Neural crest cell (in vitro differentiated cells): ENCODE measurements at places on chromosomes 11 and 22. TPM values are rescaled to one million over a fixed set of nuclear protein-coding genes. Genes with fewer than 3 reads are reported as not detected.

DNA sequence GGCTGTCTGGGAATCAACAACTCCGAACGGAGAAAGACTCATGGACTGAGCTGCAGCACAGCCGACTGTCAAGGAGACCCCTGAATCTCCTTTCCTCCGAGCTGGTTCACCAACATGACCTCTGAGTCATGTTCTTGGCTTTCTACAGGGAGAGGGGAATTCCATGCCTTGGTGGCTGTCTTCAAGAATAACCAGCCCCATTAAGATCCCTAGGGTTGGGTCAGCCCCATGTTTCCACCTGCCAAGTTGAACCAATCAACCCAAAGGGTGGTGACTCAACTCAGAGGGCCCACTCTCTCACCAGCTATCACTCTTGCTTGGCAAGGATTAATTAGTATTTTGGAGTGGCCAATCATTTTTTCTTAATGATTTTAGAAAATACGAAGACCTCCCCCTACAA lies 28.3 kb upstream of the IGSF22 start:
- H3K27me3 ChIP-seq, result no peaks in the 10 kb centered on the region
- DNase-seq, result no peak
- no peak overlapping the region for H3K27ac ChIP-seq
- peaks cover 32% of the 10 kb centered on the region for H3K4me1 ChIP-seq
- no peak overlapping the region for H3K4me3 ChIP-seq

Gene EHBP1L1
- 13.6 and 15.3 TPM in 2 replicates for total RNA-seq

Gene OR4A5
- total RNA-seq, result not detected in 2 replicates

Gene GAB4
- not detected in 2 replicates for total RNA-seq

Gene DEUP1
- total RNA-seq, result 0.70 and 0.80 TPM in 2 replicates
